ENCODE measurements at places on chromosomes 16 and 17. TPM values are rescaled to one million over a fixed set of nuclear protein-coding genes. Genes with fewer than 3 reads are reported as not detected.

GRCh38 chr17:57697891-57698711 lies 47.0 kb downstream of the CCDC182 start:
- no peaks in the 10 kb centered on the region for H3K27me3 ChIP-seq
- no peak for DNase-seq
- H3K4me3 ChIP-seq: no peak overlapping the region
- H3K36me3 ChIP-seq: peaks cover 17% of the 10 kb centered on the region

Gene TBC1D3K
- not detected for total RNA-seq

Gene WSCD1
- total RNA-seq: not detected

GRCh38 chr17:12631076-12631475 lies 34.6 kb upstream of the MYOCD start:
- H3K36me3 ChIP-seq: no peaks in the 10 kb centered on the region
- no peak overlapping the region for H3K4me3 ChIP-seq
- no peak for DNase-seq
- no peak overlapping the region for H3K27ac ChIP-seq
- H3K4me1 ChIP-seq: no peaks in the 10 kb centered on the region

DNA sequence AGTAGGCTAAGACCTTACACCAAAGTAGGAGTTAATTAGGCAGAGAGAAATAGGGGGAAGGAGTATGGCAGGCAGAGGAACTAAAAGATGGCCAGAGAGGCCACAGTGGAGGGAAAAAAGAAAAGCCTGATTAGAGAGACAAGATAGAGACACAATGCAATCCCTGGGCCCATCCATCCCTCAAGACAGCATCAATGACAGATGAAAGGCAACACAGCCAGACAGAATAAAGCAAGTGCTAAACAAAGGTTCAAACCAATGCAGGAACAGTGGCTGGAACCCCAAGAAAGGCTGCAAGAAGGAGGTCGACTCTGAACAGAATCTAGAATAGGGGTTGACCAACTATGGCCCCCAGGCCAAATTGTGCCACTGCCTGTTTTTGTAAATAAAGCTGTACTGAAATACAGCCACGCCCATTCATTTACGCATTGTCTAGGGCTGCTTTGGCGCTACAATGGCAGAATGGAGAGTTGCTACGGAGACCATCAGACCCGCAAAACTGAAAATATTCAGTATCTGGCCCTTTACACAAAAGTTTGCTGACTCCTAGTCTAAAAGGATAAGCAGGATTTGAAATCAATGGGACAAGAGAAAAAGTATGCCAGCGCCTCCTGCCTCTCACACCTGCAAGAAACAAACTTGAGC lies 473.3 kb upstream of the PSMD7 start:
- no peaks in the 10 kb centered on the region for H3K4me1 ChIP-seq
- no peak overlapping the region for H3K27ac ChIP-seq
- no peaks in the 10 kb centered on the region for H3K36me3 ChIP-seq
- no peaks in the 10 kb centered on the region for H3K27me3 ChIP-seq

DNA sequence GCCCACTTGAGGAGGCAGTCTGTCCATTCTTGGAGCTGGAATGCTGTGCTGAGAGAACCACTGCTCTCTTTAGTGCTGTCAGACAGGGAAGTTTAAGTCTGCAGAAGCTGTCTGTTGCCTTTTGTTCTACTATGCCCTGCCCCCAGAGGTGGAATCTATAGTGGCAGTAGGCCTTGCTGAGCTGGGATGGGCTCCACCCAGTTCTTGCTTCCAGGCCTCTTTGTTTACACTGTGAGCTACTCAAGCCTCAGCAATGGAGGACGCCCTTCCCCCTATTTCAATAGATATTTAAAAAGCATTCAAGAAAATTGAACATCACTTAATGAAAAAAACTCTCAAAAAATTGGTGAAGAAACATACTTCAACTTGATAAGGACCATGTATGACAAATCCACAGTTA lies 313.5 kb downstream of the PHKB start:
- H3K4me3 ChIP-seq: no peak overlapping the region
- peaks cover 3% of the 10 kb centered on the region for H3K27me3 ChIP-seq
- DNase-seq: no peak
- no peak overlapping the region for H3K27ac ChIP-seq
- H3K36me3 ChIP-seq: peaks cover 3% of the 10 kb centered on the region
- peaks cover 5% of the 10 kb centered on the region for H3K4me1 ChIP-seq

DNA sequence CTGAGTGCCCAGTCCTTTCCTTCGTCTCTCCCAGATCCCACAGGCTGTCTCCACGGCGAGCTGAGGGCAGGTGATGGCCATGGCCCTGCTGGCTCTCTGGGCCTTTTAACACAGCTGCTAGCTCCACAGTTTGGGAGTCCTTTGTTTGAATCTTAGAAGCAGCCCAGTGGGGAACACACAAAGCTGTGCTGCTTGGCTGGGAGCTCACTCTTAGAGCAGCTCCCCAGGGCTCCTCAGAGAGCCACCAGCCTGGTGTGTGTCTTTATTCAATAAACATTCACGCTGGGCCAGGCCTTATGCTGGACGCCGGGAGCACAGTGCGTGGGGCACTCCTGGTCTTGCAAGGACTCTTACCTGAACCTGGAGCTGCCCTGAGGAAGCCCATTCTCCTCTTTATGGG lies 29.7 kb downstream of the WNT3 start:
- no peaks in the 10 kb centered on the region for H3K4me1 ChIP-seq
- H3K36me3 ChIP-seq: no peaks in the 10 kb centered on the region
- H3K27me3 ChIP-seq: peaks cover 20% of the 10 kb centered on the region
- no peak overlapping the region for H3K4me3 ChIP-seq
- no peak overlapping the region for H3K27ac ChIP-seq

- H3K27me3 ChIP-seq: no peaks in the 10 kb centered on the region
- H3K36me3 ChIP-seq: peaks cover under 1% of the 10 kb centered on the region
- no peak overlapping the region for H3K27ac ChIP-seq
- no peak for DNase-seq
- H3K4me3 ChIP-seq: no peak overlapping the region
These were observed 8.3 kb downstream of the TEX2 start for GRCh38 chr17:64254755-64255154.

Gene CCL17
- not detected for total RNA-seq

Gene NGFR
- total RNA-seq: not detected

Gene CDRT4
- total RNA-seq: 9.6 TPM

GRCh38 chr16:27202923-27203506 lies 311 bp upstream of the KDM8 start:
- H3K27ac ChIP-seq: peak overlapping the region; percentile 100
- no peak for DNase-seq
- H3K27me3 ChIP-seq: no peaks in the 10 kb centered on the region
- peaks cover 9% of the 10 kb centered on the region for H3K36me3 ChIP-seq
- H3K4me1 ChIP-seq: peaks cover 41% of the 10 kb centered on the region
- peak overlapping the region; percentile 90 for H3K4me3 ChIP-seq

All from activated naive CD8-positive, alpha-beta T cell treated with anti-CD3 and anti-CD28 coated beads, Interleukin-2, amount 10 ng/mL, durations not matched to agents 7 days and 5 days (primary cell).